ENCODE measurements at places on chromosomes 4 and X. TPM values are rescaled to one million over a fixed set of nuclear protein-coding genes. Genes with fewer than 3 reads are reported as not detected.

Gene DNASE1L1
- total RNA-seq = 47.3 TPM

Gene KLHL4
- total RNA-seq = 5.5 TPM

Gene DOK7
- not detected for total RNA-seq

Gene MAGED2
- total RNA-seq = 79.6 TPM

Gene CLIC2
- total RNA-seq = 17.5 TPM

Gene LRAT
- not detected for total RNA-seq

Gene FOXR2
- total RNA-seq = not detected

Gene SPANXC
- total RNA-seq = not detected

Gene SCLT1
- total RNA-seq = 12.2 TPM

Gene OCRL
- total RNA-seq = 12.7 TPM

Gene GDPD2
- not detected for total RNA-seq

Gene CITED1
- total RNA-seq = not detected

GRCh38 chr4:62377700-62378099 lies 1177.6 kb downstream of the ADGRL3 start:
- DNase-seq = no peak

- no peak for DNase-seq
These were observed 921 bp downstream of the PFKFB1 start for GRCh38 chrX:54992911-54993622.

GRCh38 chr4:68297137-68297536 lies 51.6 kb upstream of the TMPRSS11B start:
- DNase-seq = no peak

DNA sequence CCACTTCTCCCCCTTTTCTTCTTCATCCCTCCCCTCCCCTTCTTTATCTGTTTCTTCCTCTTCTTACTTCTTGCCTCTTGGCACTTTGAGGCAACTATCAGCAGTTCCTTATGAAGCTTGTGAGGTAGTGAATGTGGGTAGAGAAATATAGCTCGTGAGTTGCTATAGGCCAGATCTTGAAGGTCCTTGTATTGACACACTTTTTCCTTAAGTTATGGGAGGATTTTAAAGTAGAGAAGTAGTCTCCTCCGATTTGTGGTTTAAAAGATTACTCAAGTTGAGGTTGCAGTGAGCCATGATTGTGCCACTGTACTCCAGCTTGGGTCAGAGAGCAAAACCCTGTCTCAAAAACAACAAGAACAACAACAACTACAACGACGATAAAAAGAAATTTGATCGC lies 3.4 kb upstream of the RRAGB start:
- no peak for DNase-seq

- DNase-seq = no peak
These were observed 272.5 kb upstream of the TRAM1L1 start for GRCh38 chr4:117357866-117358265.

- DNase-seq = no peak
These were observed 40.2 kb downstream of the ACTRT1 start for GRCh38 chrX:128012015-128012414.

GRCh38 chr4:56050625-56051024 lies 101.9 kb downstream of the CEP135 start:
- DNase-seq = no peak

DNA sequence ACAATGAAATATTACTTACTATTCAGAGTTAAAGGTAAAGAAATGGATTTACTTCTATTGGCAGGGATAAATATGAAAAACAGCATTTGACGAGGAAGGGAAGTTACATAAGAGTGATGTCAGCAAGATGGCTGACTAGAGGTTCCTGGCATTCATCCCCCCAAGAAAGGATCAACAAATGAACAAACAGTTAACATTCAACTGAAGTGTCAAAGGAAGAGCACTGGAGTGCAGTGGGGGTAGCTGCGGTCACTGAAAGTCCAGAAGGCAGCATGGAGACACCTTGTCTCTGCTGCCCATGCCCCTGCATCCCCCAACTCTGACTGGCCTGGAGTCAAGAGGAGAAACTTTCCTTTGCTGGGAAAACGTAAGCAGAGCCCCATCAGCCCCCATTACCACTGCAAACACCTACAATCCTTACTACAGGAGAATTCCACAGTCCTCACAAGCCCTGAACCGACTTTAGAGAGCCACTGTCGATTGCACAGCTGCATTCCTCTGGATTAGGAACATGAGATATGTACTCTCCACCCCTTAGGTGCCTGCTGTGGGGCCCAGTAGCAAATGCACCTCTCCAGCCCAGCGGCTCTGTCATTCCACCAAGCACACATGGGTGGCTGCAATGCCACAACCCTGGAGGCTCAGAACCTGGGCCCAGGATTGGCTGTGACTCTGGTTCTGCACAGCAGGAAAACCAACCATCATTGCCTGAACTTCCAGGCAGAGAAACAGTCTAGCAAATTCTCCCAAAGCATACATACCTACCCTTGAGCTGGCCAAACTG lies 79.5 kb downstream of the CBR4 start:
- DNase-seq = no peak

- DNase-seq = no peak
These were observed 64.2 kb downstream of the DCUN1D4 start for GRCh38 chr4:51907006-51907669.

- DNase-seq = no peak
These were observed 823.2 kb upstream of the LCORL start for GRCh38 chr4:18844726-18845125.

DNA sequence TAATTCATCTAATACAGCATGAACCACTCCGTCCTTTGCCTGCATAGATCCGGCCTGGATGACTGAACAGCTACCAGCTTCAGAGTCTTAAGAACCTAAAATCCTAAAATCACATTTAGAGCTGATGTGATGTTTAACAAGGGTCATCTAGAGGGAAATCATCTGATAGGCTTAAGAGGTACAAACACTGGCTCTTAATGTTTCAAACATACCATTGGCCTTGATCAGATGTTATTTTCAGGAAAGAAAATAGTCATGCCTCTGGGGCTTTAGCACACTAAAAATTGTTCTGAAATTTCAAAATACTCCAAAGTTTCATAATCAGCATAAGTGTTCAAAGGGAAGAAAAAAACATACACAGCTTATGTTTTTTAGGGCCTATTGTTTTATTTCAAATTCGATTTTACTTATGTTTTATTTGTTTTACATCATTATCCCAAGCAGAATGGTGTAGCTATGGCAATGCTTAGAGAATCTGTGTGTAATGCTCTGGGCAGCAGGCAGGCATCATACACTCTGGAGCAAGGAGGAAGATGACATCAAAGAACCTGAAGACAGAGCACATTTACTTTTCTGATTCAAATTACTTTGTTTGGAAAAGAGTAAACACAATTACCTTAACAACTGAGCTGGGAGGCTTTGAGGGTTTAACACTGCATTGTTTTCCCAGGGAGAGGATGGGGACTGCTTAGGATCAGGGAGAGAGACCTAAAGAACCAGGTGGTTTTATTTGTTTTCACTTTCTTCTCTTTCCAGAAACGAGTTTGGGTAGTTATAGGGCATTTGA lies 25.3 kb upstream of the LEF1 start:
- no peak for DNase-seq

GRCh38 chr4:182808673-182809416 lies 108.3 kb downstream of the DCTD start:
- DNase-seq = no peak

DNA sequence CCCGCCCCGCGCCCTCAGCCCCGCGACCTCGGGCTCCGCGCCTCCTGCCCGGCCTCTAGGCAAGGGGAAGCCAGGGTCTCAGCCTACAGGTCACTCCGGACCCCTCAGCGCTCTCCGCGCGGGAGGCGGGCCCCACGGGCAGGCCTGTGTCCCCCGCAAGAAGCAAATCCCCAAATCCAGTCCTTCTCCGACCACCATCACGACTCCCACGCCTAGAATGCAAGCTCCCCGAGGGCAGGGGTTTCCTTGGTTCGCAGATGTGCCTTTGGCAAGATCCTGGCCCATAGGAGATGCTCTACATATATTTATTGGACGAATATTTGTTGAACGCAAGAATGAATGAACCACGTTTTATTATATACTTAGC lies 260 bp upstream of the CCDC149 start:
- DNase-seq = no peak

- no peak for DNase-seq
These were observed 63.5 kb upstream of the PJA1 start for GRCh38 chrX:69228732-69229131.

GRCh38 chrX:41350976-41351569 lies 17.1 kb downstream of the DDX3X start:
- DNase-seq = no peak

GRCh38 chrX:123909523-123909922 lies 49.7 kb downstream of the XIAP start:
- DNase-seq = no peak

DNA sequence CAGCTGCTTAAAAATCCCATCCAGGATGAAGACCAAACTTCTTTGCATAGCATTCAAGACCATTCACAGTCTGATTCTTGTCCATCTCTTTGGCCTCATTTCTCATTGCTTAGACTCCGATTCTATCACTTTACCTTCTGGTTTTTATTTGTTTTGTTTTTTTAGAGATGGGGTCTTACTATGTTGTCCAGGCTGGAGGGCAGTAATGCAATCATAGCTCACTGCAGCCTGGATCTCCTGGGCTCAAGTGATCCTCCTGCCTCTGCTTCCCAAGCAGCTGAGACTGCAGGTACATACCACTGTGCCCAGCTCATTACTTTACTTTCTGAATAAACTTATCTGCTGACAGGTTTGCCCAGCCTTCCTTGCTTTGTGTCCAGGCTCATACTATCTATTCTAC lies 152.8 kb downstream of the TMEM164 start:
- DNase-seq = no peak

- no peak for DNase-seq
These were observed 335.8 kb downstream of the PABPC4L start for GRCh38 chr4:133865612-133866327.

GRCh38 chr4:8540072-8540471 lies 40.1 kb upstream of the GPR78 start:
- DNase-seq = no peak

DNA sequence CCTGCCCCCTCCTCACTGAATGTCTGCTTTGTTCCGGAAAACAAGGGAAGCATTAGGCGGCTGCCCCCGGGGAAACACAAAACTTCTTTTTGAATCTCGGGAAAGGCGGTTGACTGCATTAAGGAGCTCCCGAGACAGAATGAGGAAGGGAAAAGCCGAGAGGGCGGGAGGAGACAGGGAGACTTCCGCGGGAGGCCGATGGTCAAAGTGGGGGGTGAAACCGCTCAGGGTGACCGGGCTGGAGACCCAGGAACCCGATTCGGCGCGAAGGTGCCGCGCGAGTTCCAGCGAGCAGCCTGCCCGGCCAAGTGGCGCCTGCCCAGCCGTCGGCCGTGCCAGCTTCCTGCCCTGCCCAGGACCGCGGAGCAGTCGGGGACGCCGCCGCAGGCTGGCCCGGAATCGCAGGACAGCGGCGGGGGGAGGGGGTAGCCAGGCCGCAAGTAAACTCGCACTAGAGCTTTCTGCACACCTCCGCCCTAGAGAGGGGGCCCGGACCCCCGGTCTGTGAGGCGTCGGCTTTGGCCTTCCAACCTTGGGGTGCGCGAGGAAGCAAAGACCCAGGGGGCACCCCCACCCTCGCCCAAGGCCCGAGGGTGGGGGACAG lies 55.1 kb upstream of the BCOR start:
- DNase-seq = no peak

DNA sequence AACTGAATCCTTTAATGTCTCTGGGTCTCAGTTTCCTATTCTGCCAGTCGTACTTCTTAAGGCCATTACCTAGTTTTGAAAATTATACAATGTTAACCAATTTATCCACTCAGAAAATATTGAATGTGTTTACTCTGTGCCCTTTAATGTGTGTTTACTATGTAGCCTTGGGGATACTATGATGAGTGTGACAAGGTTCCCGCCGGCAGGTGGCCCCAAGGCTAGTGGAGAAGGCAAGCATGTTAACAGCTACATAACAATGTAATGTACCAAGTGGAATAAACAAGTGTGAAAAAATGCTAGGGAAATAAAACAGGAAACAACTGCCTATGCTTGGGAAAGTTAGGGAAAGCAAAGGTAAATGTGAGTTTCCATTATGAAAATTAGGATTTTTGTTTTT lies 187.3 kb upstream of the MBNL3 start:
- DNase-seq = no peak

GRCh38 chr4:131084997-131085396 lies 1989.0 kb downstream of the C4orf33 start:
- no peak for DNase-seq

DNA sequence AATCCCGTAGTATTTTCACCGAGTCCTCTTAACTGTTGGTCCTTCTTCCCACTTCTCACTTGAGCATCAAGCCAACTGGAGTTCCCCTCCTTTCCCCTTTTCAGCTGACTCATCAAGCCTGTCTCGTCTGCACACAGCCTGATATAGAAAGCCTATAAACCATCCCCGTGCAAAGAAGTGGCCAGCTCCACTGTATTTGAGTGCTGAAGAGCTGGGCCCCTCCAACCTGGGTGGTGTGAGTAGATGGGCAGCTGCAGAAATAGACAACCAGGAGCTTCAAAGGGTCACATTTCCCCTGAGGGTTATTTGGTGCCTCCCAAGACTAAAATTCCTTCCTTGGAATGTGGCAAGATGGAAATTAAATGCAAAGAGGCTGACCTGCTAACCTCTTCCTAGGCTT lies 199.7 kb downstream of the HS6ST2 start:
- DNase-seq = no peak

DNA sequence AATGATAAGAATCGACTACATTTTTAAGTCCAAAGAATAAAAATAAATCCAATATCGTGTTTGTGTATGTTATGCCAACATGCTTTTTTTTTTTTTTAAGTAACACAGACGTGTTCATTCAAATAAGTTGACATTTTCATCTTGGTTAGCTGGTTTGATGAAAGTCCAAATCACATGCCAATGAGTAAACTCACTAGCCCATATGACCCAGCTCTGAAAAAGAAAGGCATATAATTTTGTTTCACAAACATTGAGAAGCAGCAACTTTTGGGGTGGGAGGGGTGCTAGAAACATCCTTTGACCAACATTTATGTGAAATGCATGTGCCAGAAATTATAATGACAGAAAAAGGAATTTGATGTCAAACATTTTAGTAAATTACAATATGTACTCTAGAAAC lies 61.6 kb upstream of the SPP1 start:
- DNase-seq = no peak

- DNase-seq = no peak
These were observed 8.1 kb upstream of the DCTD start for GRCh38 chr4:182925298-182925757.

DNA sequence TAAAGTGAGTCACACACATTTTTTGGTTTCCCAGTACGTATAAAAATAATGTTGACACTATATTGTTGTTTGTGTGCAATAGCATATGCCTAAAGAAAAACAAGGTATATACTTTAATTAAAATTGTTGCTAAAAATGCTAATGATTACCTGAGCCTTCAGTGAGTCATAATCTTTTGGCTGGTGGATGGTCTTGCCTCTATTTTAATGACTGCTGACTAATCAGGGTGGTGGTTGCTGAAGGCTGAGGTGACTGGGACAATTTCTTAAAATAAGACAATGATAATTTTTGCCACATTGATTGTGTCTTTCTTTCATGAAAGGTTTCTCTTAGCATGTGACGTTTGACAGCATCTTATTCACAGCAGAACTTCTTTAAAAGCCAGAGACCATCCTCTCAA lies 21.0 kb upstream of the ANXA10 start:
- no peak for DNase-seq

DNA sequence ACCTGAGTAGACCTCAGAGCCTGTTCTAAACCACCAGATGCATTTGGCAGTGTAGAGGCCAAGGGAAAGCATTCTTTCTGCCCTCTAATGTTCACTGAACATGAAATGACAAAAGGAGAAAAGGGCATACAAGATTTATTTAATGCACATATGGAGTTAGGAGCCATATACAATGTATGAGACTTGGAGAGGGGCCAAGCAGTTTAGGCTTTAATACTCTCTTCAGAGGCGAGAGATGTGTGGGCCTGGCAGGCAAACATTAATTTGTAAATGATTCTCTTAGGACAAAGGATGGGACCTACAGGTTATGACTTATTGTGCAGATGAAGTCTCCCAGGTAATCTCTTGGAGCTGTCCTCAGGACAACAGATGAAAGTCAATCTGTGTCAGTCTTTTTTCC lies 631.9 kb downstream of the ADGRL3 start:
- no peak for DNase-seq

All from omental fat pad (tissue), 4 donors.